ENCODE measurements at places on chromosomes 4 and X.

- DNase-seq: no peak
Observed at GRCh38 chr4:185358959-185359358, 36.8 kb downstream of the LRP2BP start.

GRCh38 chrX:41022566-41022965 is 62.7 kb upstream of the USP9X start:
- DNase-seq: no peak

DNA sequence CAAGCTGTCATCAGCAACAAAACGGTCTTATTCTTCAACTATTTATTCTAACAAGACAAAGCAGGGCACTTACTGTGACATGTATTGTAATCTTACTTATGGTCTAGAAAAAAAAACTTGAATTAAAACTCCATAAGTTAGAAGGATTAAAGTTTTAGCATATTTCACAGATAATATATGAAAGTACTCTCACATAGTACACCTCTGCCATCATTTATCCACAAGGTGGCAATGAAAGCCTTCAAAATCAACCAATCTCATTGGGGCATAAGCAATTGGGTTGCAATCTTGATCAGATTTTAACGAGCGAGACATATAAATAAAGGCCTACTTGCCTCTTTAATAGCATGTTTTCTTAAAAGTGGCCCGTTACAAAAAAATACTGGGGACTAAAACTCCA is 1382.9 kb downstream of the FAM133A start:
- DNase-seq: no peak

- no peak for DNase-seq
Observed at GRCh38 chr4:152535360-152535902, 461 bp downstream of the FBXW7 start.

DNA sequence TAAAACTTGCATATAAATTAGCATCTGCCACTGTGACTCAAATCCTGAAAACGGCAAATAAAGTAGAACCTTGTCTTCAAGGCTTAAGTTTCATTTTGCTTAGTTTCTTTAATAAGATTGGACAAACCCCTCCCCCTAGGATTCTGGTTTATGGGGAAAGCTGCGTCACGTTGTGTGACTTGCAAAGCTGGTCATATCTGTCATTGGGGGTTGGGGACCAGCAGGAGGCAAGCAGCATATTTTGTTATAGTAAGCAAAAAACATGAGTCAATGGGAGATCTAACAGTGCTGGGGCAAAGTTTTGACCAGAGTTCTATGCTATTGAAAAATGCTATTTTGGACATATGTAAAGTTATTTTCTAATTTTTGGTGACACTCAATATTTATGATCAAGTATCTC is 407.3 kb downstream of the PCDH18 start:
- DNase-seq: no peak

DNA sequence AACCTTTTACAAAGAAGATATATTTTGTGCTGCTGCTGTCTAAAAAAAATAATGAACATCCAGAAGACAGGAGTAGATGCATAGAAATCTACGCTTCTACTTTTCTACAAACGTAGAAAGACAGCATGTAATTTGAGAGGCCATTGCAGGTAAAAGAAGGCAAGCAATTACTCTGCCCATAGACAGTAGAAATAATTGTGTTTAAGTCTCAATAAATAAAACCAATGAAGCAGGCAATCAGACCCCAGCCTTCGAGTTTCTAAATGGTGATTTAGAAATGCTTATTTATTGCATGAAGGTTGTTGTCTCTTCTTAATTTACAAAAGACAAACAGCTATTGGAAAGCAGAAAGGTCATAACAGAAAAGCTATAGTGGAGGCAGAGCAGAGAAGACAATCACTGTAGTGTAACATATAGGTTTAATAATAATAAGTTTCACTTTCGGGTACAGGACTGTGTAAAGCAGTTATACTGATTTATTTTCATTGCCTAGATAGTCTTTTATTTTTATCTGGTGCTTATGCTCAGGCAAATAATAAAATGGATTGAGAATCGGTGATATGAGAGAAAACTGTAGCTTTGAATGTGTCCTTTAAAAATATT is 123.0 kb upstream of the TACR3 start:
- DNase-seq: no peak

DNA sequence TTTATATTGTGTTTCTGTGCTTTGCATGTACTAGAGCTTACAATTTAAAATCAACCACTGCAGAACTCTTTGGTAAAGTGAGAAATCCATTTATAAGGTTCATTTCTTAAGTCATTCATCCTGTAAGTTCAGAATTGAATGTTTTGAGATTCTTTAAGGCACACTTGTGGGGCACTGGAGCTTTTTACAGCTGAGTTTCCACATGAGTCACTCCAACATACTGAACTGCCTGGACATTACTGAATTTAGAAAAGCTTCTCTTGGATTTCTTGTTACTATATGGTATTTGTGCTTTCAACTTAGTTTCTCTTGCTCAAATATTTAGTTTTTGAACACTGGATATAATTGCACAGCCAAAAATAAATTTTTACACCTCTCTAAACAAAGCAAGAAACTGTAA is 226.3 kb downstream of the PACRGL start:
- DNase-seq: no peak

DNA sequence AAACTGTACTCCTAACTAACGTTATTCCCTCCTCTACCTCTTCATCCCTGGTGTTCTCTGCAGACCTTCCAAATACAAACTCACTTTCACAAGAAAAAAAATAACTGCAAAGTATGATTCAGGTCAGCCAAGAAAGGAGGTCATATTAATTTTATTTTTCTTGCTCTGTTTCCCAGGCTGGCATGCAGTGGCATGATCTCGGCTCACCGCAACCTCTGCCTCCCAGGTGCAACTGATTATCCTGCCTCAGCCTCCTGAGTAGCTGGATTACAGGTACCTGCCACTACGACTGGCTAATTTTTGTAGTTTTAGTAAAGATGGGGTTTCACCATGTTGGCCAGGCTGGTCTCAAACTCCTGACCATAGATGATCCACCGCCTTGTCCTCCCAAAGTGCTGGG is 156.6 kb downstream of the CHIC2 start:
- no peak for DNase-seq

GRCh38 chr4:6250235-6250983 is 19.2 kb upstream of the WFS1 start:
- peak; percentile 17 for DNase-seq

- no peak for DNase-seq
Observed at GRCh38 chrX:19724409-19724808, 163.0 kb downstream of the SH3KBP1 start.

DNA sequence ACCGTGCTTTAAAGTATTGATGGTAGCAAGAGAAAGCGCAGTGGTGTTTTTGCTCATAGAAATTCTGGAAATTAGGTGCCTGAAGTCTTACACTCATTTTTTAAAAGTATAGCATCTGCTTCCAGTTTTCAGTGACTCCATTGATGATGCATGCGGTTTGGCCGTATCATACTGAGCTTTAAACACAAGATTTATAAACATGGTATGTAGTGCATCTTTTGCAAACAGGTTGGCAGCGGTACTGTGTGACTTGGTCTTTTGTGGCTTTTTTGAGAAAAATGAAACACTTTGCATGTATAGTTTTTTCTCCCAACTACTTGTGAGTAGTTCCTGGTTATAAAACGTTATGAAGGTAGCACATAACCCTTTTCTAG is 2.0 kb downstream of the DDX3X start:
- DNase-seq: no peak

DNA sequence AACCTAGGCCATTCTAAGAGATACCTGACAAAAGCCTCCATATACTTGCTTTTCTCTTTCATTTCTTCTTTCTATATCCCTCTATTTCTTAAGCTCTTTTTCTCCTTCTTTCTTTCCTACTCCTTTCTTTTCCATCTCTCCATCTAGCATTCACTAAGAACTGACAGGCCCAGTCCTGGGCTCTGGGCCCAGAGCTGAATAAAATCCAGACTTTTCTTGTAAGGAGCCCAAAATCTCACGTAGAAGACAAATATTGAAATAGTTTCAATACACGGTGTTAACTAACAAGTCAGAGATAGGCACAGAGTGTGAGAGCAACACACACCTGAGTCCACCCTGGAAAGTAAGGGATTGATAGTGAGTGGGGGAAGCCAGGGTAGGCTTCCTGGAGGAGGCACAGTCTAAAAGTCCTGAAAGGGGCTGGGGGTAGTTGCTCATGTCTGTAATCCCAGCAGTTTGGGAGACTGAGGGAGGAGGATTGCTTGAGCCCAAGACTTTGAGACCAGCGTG is 73.2 kb upstream of the EFNB1 start:
- DNase-seq: no peak

- DNase-seq: no peak
Observed at GRCh38 chr4:72429397-72429889, 139.6 kb downstream of the ADAMTS3 start.

- DNase-seq: no peak
Observed at GRCh38 chr4:26715636-26716242, 131.9 kb downstream of the TBC1D19 start.

- DNase-seq: no peak
Observed at GRCh38 chrX:96424007-96424406, 260.6 kb upstream of the DIAPH2 start.

- DNase-seq: peak; percentile 15
Observed at GRCh38 chrX:5113128-5113527, 1115.5 kb downstream of the NLGN4X start.

DNA sequence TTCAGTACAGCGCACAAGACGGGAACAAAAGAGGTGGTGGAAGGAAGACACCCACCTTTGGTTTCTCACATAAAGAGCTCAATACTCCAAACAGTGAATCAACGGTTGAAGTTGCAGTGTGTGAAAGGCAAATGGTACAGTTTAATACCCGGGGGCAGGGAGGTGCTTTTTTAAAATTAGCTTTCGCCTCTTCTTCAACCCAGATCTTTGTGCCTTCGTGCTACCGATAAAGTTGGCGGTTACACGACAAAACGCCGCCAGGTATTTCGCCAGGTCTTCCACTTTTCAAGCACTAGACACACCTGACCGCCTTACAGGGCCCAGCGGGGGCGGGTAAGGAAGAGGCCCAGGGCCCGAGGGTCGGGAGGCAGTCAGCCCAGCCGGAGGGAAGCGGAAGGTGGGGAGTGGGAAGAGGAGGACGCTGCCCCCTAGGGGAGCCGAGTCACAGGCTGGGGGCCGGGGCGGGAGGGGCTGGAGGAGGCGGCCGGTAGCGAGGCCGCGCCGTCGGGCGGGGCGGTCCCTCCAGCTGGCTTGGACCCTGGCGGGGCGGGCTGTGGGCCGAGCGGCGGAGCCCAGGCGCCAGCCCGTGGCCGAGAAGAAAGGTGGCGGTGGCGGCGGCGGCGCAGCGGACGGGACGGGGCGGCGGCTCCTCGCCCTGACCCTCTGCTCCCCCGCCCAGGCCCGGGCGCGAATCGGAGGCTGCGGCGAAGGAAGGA is 16.0 kb downstream of the UTP3 start:
- DNase-seq: peak; percentile 63

DNA sequence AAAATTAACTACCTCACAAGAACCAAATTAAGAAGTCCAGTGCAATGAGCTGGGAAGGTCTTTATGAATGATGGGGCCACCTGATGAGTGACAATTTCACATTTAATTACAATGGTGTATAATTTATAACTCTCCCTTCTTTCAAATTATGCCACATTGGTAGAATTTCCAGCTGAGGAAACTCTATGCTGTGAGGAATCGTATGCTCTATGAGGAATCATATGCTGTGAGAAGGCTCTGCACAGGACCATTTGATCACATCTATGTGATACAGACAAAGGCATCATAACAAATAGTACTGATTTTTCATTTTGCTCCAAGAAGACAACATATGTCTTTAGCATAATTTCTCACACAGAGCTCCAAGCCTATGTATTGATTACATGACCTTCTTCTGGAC is 69.3 kb downstream of the PDHA2 start:
- DNase-seq: no peak

DNA sequence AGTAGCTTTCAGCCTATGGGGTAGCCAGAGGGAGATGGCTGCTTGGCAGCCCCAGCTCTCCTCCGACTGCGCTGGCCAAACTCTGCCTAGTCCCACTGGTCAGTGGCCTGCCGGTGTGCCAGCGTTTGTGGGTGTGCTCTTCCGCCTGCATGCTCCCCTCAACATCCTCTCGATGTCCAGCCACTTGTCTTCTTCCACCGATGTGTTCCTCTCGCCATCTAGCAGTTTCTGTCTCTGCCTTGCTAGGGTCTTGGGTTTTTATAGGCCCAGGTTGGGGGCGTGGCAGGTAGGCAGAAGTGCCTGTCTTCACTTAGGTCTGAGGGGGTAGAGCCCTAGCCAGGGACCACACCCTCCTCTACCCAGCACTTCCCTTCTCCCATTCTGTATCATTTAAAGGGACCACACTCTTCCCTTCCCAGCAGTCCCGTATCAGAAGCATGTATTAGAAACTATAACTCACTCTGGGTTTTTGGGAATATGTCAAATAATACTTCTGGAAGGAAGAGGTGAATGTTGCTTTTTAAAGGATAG is 124.4 kb downstream of the KDM6A start:
- DNase-seq: no peak

DNA sequence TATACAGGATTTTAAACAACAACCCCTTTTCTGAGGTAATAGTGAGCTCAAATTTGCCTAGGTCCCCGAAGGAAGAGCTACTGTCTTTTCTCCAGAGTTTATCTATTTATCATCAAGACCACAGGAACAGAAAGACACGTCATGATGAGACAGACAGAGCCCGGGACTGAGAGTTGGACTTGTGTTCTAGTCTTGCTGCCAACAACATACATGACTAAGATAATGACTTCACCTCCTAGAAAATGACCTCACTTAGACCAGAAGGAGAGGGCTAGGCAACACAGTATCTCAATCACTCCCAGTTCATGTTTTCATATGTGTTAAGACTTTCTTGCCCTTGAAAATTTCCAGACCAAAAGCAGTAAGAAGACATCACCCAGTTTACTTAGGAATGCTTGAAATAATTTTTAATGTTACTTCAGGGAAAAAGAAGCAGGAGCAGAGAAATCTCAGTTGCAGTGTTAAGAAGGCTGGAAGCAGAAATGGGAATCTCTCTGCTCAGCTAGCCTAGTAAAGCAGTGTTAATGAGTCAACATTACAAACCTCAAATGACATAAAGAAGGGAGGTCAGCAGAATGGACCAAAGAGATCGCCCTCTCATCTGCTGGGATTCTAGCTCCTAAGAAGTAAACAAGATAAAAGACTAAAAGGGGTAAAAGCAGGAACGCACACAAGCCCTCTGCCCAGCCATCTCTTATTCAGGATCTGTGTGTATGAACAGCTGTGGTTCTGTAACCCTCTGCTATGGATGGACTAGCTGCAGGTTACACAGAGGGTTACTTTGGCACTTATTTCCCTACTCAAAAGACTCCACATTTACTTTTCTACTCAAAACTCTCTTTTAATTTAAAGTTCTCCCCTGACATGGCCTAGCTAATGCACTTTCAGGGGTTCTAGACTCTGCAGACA is 24.8 kb downstream of the PDGFC start:
- no peak for DNase-seq

Data from DMS153 (cell line).